ENCODE measurements at places on chromosomes 1 and 21.
A peak's percentile ranks its signal among the peaks of the same experiment; 100 is the strongest.

DNA sequence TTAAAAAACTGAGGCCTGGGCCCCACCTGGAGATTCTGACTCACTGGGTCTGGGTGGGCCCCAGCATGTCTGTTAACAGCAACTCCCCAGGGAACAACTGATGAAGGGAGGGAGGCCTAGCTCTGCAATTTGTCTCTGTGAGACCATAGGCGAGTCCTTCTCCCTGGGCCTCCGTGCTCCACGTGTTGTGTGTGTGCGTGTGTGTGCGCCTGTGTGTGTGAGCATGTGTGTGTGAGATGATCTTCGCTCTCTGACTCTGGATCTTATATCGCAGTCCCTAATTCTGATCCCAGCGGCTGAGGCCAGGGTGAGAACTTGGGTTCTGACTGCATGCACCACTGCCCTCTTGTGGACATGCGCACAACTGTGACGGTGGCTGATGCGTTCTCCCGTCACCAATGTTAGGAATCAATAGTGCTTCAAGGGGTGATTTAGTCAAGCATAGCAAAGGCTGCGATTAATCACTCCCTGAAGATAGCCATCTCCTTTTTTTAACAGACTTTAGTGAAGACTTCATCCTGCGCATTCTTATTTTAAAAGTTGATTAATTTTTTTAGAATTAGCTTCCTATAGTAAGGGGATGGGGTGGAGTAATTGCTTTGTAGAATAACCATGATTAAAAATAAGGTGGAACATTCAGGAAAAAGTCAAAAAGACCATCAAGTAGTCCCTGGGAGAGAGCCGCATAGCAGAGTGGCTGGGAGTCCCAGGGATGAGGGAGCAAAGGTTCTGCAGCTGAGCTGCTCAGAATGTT, 62.4 kb upstream of the USP24 start:
- DNase-seq = peak; percentile 87

- DNase-seq = no peak
These were observed 127.3 kb downstream of the DSCAM start for GRCh38 chr21:40719615-40720014.

GRCh38 chr1:245649666-245650065, 494.9 kb downstream of the KIF26B start:
- DNase-seq = no peak

DNA sequence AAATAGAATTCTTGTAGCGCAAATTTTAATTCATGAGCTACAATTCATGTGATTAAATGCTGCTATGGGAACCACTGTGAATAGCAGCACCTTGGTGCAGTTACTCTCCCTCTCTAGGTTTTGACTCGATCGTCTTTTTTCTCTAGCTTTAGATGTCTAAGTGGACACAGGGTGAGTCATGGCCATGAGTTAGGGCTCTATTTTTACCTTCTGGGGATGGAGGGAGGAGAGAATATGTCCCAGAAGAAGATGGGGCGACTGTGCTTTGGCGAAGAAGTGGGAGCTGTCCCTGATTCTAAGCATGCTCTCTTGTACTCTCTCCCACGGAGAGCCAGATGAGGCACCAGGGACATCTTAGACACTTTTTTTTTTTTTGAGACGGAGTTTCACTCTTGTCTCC, 1.6 kb upstream of the OR2B11 start:
- DNase-seq = no peak
